Activated naive CD8-positive, alpha-beta T cell treated with anti-CD3 and anti-CD28 coated beads, Interleukin-2, amount 50 U/mL, for 16 hours (primary cell): ENCODE measurements at places on chromosomes 2 and 18.

GRCh38 chr2:31434911-31435310 is 20.4 kb upstream of the XDH start:
- DNase-seq: no peak

DNA sequence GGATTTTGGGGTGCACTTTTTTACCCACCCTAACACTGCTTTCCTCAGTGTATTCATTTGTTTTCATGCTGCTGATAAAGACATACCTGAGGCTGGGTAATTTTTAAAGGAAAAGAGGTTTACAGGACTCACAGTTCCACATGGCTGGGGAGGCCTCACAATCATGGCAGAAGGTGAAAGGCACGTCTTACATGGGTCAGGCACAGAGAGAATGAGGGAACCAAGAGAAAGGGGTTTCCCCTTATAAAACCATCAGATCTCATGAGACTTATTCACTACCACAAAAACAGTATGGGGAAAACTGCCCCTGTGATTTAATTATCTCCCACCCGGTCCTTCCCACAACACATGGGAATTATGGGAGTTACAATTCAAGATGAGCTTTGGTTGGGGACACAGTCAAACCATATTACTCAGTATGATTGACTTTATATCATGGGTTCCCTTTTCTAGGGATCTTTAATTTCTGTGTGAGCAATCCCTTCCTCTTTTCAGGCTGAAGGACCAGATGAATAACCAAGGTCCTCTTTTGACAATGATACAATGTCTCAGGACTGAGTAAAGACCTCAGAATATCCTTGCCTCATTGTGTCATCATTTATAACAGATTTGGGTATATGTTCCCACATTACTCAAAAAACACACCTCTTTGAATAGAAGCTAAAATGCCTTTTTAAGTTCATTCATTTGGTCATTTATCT is 100.1 kb upstream of the TRIB2 start:
- DNase-seq: no peak

GRCh38 chr2:175842996-175843395 is 159.1 kb downstream of the LNPK start:
- no peak for DNase-seq

DNA sequence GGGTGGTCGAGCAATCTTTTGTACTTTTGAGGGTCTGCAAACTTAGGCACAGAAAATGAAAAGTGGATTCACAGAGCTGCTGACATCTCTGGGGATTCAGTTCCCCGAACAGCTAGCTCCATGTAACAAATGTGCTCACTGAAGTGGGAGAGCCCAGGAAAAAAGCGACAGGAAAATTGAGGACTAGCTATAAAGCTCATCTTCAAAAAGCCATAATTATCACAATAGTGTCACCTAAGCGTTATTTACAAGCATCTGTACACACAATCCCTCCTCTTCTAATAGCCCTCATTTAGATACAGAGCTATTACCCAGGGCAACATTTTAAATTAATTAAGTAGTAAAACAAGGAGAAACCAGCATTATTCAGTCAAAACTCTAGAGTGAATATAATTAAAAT is 36.1 kb downstream of the RNF152 start:
- DNase-seq: no peak

DNA sequence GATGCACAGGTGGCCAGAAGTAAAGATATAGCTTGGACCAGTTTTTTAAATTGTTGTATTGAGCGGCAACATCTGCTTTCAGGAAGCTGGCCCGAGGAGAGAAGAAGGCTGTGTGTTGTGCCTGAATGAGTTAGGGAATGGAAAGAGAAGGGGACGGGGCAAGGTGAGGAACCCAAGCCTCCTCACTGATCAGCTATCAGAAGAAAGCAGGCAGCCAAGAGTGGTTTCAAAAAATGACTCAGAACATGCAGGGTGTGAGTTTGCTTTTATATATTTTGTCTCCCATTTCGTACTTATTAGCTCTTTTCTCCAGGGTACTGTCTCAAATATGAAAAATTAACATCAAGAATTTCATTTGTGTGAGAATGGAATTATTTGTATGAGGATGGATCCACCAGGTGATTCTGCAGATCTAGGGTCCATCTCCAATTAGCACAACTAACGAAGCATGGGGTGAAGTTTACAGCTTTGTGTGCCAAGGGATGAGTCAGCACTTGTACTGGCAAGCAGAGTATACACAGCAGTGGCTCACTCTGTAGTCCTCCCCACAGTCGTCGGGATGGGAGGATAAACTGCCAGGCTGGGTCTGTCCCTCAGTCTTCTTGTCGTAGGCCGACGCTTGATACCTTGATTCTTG is 175.7 kb downstream of the PIEZO2 start:
- DNase-seq: no peak

- DNase-seq: no peak
Observed at GRCh38 chr2:586641-587076, 90.5 kb downstream of the TMEM18 start.

- DNase-seq: no peak
Observed at GRCh38 chr18:10194592-10194991, 259.8 kb upstream of the APCDD1 start.

GRCh38 chr2:165563468-165564225 is 94.1 kb downstream of the CSRNP3 start:
- DNase-seq: no peak

DNA sequence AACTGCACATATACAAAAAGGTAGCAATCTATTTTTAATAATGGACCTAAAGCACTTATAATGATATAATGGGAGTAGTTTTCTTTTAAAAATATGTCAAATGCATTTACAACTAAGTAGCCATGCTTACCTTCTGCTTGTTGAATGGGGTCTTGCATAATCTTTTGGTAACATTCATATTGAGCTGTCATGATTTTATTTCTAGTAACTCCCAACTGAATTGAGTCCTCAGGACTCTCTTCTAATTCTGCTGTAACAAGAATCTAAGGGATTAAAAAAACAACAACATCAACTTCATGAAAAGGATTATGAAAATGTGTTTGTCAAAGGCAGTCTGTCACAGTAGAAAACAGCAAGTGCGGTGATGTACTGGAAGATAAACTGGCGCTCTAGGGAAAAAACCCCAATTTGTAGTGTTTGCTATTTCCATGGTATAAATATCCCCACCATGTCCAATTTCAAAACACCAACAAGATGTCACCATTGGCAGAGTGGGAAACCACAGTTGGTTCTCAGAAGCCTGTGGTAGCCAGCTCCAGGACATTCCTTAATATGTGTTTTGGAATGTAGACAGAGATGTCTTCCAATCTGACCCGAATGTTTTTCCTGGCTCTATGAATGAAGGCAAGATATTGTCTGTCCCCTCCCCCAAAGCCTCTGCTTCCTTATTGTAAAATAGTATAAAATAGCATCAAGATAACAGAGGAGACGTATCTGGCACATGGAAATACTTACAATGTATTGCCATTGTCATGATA is 64.8 kb downstream of the CALCRL start:
- no peak for DNase-seq

GRCh38 chr2:21047141-21048009 is 3.5 kb upstream of the APOB start:
- no peak for DNase-seq

DNA sequence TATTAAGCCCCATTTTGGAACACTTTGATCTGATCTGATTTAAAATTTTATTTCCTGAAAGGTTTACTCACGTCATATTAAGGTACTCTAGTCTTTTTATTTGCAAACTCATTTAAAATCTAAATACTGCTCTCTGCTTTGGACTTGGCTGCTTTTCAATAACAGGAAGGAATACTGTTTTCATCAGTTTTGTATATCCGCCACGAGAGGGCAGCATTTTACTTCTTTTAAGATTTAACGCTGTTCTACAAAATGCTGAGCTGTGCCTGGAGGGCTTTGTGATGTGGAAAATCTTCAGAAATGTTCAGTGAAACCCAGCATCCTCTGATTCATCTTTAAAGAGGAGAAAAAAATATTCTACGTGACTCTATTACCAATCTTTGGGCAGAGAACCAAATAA is 37.5 kb upstream of the SLC38A11 start:
- peak; percentile 9 for DNase-seq

DNA sequence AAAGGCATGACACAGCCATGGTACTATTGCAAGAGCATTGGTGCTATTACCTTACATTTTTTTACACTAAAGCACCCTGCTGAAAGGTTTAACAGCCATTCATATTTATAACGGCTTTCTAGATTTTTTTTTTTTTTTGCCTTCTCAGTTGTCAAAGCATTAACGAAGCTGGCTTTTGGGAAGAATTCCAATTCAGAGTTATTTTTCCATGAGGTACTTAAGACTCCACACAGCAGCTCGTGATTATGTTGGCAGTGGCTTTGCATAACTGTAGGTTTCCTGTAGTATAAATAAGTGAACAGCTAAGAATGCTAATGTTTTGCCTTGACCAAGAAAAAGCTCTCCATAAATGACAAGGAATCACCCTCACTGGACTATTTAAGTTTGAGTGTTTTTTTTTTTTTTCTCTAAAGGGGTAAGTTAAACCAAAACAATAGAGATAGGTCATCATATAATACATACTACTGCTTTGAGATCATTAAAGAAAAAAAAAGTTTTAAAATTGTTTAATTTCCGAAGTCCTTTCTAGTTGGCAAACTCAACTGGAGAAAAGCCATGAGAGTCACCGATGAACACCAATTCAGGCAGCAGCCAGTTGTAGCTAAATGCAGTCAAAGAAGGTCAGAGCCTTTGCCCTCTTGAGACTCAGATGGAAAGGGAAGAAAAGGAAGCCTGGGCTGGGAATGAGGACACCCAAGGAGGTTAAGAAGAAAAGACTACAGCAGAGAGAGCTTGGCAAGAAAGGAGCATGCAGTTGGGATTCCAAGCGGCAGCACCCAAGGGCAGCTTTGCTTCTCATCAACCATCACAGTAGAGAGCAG is 187.4 kb upstream of the NCKAP5 start:
- DNase-seq: no peak

GRCh38 chr2:233938676-233939370 is 21.6 kb downstream of the TRPM8 start:
- DNase-seq: no peak

DNA sequence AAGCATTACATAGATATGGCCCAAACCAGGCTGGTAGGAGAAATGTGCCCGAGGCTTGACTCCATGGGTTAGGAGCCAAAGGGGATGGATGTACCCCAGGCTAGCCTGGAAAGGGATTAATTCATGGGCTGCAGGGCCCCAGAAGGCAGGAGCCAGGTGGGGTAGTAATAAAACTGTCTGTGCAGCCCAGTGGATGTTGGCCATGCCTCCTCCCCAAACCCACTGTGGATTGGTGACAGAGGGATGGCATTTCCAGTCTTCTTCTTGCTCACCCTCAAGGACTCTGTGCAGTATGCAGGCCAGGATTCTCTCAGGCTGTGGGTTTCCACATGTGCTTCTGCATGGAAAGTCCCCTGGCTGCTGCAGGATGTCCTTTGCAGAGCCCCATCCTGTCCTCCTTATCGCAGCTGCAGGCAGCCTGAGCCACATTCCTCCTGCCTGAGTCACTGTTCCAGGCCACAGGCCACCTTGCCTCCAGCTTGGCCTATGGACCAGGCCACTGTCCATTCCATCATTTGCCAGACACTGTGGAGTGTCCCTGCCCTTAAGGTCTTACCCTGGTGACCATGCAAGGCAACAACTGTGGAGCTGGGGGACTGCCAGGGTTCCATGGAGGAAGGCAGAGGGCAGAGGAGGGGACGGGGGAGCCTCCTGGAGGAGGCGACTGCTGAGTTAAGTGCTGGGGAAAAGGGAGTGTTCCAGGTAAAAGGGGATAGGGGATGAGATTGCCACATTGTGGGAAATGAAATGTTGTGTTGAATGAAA is 38.9 kb downstream of the INO80C start:
- DNase-seq: no peak

DNA sequence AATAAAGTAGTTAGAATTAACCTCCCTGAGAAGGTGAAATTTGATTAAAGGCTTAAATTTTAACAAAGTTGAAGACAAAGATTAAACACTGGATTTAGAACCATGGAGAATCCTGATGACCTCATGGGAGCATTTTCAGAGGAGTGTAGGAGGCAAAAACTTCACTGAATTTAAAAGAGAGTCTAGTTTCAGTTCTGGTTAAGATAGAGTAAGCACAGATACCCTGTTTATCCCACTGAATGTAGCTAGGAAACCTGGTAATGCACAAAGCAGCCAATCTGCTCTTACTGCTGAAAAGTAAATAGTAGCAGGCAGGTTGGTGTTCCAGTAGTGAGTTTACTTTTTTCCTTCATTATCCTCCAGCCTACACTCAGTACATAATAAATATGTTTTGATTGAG is 654.9 kb upstream of the SYT4 start:
- no peak for DNase-seq
